ENCODE measurements at places on chromosomes 1 and 21. TPM values are rescaled to one million over a fixed set of nuclear protein-coding genes. Genes with fewer than 3 reads are reported as not detected.

KLHDC9 gene
- total RNA-seq = 2.2 TPM

EIF4G3 gene
- 38.4 TPM for total RNA-seq

VWA5B1 gene
- 0.10 TPM for total RNA-seq

ITPKB gene
- 37.5 TPM for total RNA-seq

OR2T2 gene
- not detected for total RNA-seq

Measured in activated naive CD4-positive, alpha-beta T cell treated with anti-CD3 and anti-CD28 coated beads, Interleukin-2, amount 50 U/mL, for 72 hours (primary cell).